NCI-H1092 (cell line): ENCODE measurements at places on chromosomes 1 and 21.

DNA sequence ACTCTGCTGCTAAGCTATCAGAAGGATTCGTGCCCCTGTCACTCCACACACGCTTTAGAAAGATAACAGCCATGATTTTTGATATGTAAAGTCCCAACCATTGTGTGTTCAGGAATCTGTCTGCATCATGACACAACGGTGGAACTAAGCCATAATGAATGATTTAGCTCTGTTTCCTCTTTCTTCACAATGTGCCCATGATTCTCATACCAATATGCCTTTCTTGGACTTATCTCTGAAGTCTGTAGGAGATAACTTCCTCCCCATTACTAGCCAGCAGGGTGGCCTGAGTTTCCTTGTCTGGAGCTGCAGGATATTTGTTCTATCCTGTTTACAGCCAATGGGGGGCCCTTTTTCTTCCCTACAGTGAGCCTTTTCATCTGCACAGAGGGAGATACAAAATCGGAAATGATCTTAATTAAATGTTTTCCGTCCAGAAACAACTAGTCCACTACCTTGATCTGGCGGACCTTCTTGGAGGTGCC is 511.7 kb downstream of the USP25 start:
- no peak for DNase-seq

DNA sequence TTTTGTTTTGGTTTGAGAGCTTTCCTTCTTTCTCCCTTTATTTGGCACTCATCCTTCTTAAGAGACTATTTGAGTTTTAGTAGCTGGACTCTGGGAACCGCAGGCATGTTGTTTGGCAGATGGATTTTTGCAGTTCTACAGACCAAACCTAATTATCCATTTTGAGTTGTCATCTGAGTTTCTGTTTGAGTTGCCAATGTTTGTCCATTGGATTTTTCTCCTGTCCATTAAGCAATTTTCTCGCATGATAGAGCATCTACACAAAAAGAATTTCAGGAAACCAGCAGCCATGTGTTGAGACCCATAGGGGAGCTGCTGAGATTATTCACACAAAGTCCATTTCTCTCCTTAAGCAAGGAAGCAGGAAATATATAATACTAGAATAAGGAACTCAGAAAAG is 17.2 kb upstream of the CXADR start:
- DNase-seq: no peak

DNA sequence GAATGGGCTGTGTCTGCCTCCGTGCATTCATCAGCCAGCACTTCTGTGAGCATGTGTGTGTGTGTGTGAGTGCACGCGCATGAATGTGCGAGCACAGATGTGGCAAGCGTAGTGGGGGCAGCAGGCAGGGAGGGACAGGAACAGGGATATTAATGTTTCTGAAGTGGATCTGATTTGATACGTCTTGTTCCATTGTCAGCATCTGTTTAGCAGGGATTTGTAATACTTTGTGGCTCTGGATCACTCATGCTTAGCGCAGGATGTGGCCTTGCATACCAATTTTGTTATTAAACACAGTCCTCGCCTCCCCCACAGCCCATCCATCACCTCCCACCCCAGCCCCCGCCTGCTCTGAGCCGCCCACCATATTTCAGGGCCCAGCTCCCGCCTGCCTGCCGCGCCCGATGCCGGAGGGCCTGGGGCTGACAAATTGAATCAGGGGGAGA is 52.4 kb downstream of the TMEM53 start:
- DNase-seq: no peak

- DNase-seq: no peak
These were observed 489.0 kb downstream of the CAMTA1 start for GRCh38 chr1:7274256-7274655.

GRCh38 chr1:55007625-55008024 is 8.9 kb downstream of the BSND start:
- DNase-seq: no peak

DNA sequence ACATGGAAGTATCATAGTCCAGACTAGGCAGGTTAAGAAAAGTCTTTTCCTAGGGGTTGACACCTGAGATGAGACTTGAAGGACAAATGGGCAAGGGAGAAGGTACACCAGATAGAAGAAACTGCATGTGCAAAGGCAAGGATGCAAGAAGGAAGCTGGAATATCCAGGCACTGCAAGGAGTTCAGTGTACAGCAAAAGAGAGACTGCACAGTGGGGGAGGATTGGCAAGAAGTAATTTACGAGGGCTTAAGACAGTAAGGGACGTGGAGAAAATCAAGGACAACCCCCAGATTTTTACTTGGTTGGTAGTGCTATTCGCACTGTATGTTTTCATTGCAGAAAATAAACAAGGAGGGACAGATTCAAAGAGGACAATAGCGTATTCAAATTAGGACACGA is 58.5 kb downstream of the DNM3 start:
- no peak for DNase-seq
